ENCODE measurements at places on chromosomes 4 and X.

DNA sequence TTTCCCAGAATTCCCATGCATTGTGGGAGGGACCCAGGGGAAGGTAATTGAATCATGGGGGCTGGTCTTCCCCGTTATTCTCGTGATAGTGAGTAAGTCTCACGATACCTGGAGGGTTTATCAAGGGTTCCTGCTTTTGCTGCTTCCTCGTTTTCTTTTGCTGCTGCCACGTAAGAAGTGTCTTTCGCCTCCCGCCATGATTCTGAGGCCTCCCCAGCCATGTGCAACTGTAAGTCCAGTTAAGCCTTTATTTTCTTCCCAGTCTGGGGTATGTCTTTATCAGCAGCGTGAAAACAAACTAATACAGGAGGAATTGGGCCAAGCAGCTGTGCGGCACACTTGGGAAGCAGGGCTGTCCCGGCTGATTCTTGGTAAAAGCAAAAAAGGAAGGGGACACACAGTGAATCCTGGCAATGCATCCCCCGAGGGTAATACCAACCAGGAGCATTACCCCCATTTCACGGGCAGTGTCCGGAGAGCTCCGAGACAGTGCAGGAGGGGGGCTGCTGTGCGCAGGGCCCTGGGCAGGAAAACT is 185.7 kb downstream of the AFAP1 start:
- DNase-seq = no peak
- no peak overlapping the region for H3K4me3 ChIP-seq
- H3K36me3 ChIP-seq = no peaks in the 10 kb centered on the region
- no peaks in the 10 kb centered on the region for H3K27me3 ChIP-seq

DNA sequence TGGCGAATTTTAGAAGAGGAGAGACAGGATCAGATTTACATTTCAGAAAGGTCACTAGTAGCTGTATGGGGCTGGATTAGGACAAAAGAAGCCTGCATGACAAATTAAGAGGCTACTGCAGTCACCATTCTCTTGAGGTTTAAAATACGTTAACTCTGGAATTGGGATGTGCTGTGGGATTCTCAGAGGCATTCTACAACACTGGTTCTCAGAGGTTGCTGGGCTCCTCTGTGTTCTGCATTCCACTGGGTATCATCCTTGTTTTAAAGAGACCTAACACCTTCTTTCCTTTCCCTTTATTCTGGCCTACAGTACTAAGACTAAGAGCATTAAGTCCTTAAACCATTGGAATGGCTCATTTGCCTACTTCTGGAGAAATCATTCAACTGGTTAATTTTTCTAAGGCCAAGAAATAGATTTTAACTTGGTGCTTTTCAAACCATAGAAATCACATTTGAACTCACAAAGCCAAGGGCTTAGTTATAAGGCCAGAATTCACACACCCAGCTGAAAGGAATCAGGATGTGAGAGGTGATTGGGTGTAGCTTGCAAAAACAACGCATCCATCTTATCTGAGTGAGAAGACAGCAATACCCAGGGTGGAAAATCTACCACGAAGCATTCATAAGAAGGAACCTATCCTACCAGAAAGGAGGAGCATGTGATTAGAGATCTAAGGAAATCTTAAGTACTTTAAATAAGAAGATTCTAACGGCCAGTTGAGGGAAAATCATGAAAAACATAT is 116.6 kb downstream of the SHISA3 start:
- no peak for DNase-seq
- no peaks in the 10 kb centered on the region for H3K4me1 ChIP-seq
- no peaks in the 10 kb centered on the region for H3K36me3 ChIP-seq
- H3K27ac ChIP-seq = no peak overlapping the region
- no peaks in the 10 kb centered on the region for H3K27me3 ChIP-seq

GRCh38 chr4:183996868-183997267 is 91.8 kb downstream of the STOX2 start:
- no peaks in the 10 kb centered on the region for H3K27me3 ChIP-seq
- H3K4me1 ChIP-seq = no peaks in the 10 kb centered on the region
- no peaks in the 10 kb centered on the region for H3K36me3 ChIP-seq
- no peak overlapping the region for H3K4me3 ChIP-seq

GRCh38 chrX:2642146-2642545 is 48.9 kb upstream of the CD99 start:
- H3K36me3 ChIP-seq = no peaks in the 10 kb centered on the region
- no peak overlapping the region for H3K27ac ChIP-seq
- H3K4me1 ChIP-seq = no peaks in the 10 kb centered on the region
- no peaks in the 10 kb centered on the region for H3K27me3 ChIP-seq

GRCh38 chrX:38112566-38112965 is 106.2 kb downstream of the SYTL5 start:
- no peak overlapping the region for H3K4me3 ChIP-seq
- H3K4me1 ChIP-seq = no peaks in the 10 kb centered on the region
- H3K27ac ChIP-seq = no peak overlapping the region
- DNase-seq = no peak
- H3K27me3 ChIP-seq = no peaks in the 10 kb centered on the region
- H3K36me3 ChIP-seq = no peaks in the 10 kb centered on the region

DNA sequence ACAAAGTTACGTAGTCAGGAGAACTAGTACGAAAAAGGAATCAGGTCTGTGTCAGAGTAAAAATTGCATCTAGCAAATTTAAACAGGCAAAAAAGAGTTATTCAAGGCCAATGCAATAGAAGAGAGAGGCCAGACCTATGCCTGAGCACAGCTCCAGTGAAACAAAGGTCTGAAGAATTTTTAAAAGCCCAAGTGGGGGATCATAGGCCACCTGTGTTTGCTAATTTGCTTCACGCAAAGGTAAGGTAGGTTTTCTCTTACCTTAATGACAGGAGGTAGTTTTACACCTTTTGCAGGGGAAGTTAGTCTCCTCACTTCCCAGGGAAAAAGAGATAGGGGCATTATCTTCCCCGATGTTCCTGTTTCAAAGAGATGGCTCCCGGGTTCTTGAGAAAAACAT is 448.6 kb upstream of the TECRL start:
- H3K27ac ChIP-seq = no peak overlapping the region
- no peak overlapping the region for H3K4me3 ChIP-seq
- DNase-seq = no peak
- no peaks in the 10 kb centered on the region for H3K36me3 ChIP-seq
- H3K27me3 ChIP-seq = no peaks in the 10 kb centered on the region

DNA sequence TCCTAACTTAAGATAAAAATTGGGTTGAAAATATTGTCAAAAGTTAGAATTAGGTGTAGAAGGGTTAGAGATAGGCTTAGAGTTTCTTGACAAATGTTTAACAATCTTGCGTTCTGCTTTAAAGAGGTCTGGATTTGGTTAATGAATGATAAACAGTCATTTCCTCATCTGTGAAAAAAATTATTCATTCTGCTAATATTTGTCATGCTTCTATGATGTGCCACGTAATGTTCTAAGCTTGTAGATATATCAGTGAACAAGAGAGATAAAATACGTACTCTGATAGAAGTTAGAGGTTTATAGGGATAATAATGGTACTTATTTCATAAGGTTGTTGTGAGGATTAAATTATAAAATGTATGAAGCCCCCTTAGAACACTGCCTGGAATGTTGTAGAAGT is 443.0 kb upstream of the GALNT7 start:
- DNase-seq = no peak
- H3K27me3 ChIP-seq = no peaks in the 10 kb centered on the region
- no peaks in the 10 kb centered on the region for H3K36me3 ChIP-seq
- no peak overlapping the region for H3K4me3 ChIP-seq

DNA sequence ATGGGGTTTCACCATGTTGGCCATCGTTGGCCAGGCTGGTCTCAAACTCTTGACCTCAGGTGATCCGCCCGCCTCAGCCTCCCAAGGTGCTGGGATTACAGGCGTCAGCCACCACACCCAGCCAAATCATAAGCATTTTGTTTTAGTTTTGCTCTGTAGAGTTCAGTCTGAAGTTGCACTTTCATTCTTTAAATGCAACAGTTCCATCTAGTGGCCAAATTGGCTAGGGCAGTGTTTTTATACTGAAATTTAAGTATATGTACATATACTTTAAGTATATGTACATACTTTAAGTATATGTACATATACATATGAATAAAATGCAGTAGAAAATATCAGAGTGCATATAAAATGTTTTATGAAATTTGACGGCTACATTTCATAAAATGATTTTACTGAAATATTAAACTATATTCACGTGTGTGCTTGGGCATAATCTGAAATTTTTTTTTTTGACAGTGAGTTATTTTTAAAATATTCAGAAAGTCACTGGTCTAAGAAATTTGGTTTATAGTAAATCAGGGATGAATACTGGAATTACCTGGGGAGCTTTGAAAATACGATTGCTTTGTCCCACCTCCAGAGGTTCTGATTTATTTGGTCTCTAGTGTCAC is 145.5 kb downstream of the NWD2 start:
- no peaks in the 10 kb centered on the region for H3K4me1 ChIP-seq
- no peaks in the 10 kb centered on the region for H3K27me3 ChIP-seq
- no peak overlapping the region for H3K4me3 ChIP-seq

DNA sequence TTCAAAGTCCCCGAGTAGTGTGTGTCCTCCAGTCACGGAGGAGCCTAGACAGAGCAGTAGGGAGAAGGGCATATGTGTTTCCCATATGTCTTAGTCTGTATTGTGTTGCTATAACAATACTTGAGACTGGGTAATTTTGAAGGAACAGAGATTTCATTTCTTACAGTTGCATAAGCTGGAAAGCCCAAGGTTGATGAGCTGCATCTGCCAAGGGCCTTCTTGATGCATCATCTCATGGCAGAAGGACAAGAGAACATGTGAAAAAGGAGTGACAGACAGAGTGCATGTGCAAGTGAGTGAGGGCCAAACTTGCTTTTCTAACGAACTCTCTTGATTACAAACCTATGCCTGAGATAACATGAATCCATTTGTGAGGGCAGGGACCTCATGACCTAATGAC is 243.4 kb downstream of the ARHGAP10 start:
- no peak overlapping the region for H3K4me3 ChIP-seq
- no peaks in the 10 kb centered on the region for H3K4me1 ChIP-seq
- H3K27ac ChIP-seq = no peak overlapping the region
- DNase-seq = no peak
- no peaks in the 10 kb centered on the region for H3K36me3 ChIP-seq
- no peaks in the 10 kb centered on the region for H3K27me3 ChIP-seq

Measured in CD4-positive, alpha-beta memory T cell (primary cell).